ENCODE measurements at places on chromosomes 7 and 10. TPM values are rescaled to one million over a fixed set of nuclear protein-coding genes. Genes with fewer than 3 reads are reported as not detected.

Gene ADCY1
- 2.4 TPM for total RNA-seq

Gene PDGFA
- total RNA-seq: 27.1 TPM

Gene PAX4
- total RNA-seq: not detected

Gene ACTR3C
- total RNA-seq: 18.6 TPM

Gene AZGP1
- 31.8 TPM for total RNA-seq

Gene ASAH2
- not detected for total RNA-seq

Gene CRPPA
- 3.0 TPM for total RNA-seq

Gene C7orf33
- not detected for total RNA-seq
